ENCODE measurements at places on chromosomes 3 and 15.

DNA sequence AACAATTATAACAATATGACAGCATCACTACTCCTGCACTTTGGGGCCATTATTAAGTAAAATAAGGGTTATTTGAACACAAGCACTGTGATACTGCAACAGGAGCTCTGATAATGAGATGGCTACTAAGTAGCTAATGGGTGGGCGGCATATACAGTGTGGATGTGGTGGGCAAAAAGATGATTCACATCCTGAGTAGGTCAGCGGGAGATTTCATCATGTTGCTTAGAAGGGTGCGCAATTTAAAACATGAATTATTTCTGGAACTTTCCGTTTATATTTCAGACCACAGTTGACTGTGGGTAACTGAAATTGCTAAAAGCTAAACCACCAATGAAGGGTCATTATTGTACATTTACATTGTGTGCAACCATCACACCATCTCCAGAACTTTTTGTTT is 42.3 kb downstream of the FBXO22 start:
- no peak for DNase-seq

- no peak for DNase-seq
Measured at GRCh38 chr15:67870868-67871408, 31.1 kb upstream of the RNU6-1 start.

- DNase-seq: no peak
Measured at GRCh38 chr3:112579697-112580096, 17.9 kb downstream of the SLC35A5 start.

GRCh38 chr3:59695860-59696259 is 646.0 kb upstream of the CFAP20DC start:
- no peak for DNase-seq

- DNase-seq: no peak
Measured at GRCh38 chr3:36876181-36876936, 68.5 kb downstream of the TRANK1 start.

DNA sequence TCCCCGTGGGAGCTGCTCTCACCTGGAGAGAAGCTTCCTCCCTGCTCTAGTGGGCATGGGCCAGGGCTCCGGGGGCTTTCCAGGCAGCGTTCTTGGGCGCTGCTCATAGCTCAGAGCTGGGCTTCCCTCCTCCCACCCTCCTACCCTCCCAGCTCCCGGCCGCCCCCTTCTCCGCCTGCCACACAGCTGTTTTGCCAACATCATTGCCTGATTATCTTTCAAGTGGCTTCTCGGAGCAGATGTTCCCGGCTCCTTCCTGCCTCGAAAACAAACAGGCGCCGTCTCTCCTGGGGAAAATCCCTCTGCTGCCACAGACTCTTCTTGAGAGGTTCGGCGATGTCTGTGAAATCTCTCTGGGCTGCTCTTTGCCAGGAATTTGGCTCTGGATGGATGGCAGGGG is 195.6 kb downstream of the RPLP1 start:
- DNase-seq: peak; percentile 15

- no peak for DNase-seq
Measured at GRCh38 chr15:90624278-90624981, 92.7 kb upstream of the BLM start.

DNA sequence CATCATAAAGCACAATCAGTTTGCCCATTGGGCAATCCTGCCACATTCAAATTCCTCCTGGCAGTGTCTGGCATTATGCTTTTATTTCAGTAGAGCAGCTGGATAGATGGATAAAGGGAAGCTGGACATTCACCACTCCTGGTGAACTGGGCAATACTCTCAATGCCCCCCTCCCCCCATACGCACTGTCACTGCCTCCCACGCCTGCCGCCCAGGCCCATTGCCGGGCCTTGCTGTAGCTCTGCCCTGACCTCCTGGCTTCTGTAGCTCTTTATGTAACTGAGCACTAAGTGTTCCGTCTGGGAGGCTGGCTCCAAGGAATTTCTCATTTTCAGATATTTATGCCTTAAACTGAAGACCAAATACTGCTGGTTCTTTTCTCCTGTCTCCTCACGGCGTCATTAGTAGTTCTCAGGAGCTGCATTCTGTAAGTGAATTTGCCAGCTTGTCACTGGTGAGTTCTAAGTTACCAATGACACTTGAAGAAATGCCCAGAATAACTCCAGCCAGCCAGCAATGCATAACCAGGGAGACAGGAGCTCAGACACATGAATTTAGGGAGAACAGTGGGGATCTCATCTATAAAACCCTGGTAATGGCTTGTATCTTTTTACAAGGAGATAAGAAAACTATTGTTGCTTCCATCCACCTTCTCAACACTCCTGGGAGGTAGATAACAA is 25.5 kb upstream of the RASGRF1 start:
- no peak for DNase-seq

DNA sequence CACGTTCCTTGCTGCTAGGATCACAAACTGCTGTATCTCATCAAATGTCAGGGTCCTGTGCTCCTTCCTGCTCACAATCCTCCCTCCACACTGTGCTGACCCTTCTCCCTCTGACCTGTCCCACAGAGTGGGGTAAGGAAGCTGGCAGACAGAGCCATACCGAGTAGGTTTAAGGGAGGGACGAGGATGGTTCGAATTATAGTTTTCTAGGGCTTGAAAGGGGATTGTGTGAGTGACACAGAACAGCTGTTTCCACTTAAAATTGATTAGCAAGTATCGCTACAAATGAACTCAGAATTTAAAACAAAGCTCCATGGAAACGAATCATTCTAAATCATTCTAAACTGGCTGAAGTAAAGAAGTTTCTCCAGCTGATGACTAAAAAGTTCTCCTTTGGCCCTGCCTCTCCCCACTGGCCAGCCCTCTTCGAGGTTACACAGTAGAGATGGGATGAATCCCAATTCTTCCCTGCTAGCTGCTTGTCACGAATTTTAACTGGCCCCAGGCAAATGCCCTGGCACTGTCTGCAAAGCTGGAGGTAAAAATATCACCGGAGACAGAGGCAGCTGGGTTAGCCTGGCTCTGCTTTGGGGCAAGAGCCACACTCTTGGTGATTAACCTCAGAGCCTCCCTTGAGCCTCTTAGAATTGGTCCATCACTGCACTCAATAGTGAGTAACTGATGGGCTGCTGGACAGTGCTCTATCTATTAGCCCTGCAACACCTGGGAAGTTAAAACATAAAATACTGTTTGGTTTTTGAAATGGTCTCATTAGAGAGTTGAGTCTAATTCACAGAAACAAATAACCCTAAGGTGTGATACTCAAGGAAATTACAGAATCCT is 194.9 kb downstream of the CHST2 start:
- no peak for DNase-seq

- no peak for DNase-seq
Measured at GRCh38 chr3:151541178-151541577, 80.3 kb upstream of the IGSF10 start.

DNA sequence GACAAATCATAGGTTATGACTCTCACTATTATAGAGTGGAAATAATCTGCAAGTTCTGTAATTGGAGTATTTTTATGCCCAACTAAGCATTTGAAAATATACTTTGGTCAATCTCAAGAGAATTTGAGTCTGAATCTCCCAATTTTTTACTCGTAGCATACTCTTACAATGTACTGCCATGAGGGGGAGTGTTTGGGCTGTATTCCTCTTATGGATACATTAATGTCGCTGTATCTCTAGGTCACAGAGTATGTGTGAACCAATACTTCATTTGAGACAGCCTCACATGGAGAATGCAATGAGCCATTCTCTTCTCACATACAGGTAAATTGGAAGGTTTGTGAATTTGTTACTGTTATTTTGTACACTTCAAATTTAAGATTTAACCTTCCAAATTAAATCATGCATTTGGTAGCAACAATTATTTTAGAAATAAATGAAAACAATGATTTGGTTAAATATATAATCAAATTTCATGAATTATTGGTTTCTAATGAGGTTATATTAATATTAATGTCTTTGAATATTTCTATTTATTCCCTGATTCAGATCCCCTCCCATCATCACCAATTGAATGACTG is 5.5 kb upstream of the CD200 start:
- peak; percentile 84 for DNase-seq

- DNase-seq: no peak
Measured at GRCh38 chr3:177337541-177338331, 140.5 kb upstream of the TBL1XR1 start.

DNA sequence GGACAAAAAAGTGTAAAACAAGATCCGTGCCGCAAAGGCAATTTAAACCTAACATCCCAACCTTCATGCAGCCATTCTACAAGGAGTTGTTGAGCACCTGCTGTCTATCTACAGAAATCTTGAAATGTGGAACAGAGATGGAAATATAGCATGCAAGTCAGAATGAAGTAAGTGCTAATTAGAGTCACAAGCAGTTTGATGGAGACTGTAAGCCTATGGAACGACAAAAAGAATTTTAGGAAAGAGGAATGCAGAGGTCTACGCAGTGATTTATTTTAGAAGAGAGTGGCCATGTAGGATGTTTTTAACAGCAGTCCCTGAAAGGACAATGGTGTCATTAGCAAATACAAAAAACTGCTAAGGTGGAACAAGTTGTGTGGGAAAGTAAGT is 851 bp upstream of the DCBLD2 start:
- DNase-seq: no peak

DNA sequence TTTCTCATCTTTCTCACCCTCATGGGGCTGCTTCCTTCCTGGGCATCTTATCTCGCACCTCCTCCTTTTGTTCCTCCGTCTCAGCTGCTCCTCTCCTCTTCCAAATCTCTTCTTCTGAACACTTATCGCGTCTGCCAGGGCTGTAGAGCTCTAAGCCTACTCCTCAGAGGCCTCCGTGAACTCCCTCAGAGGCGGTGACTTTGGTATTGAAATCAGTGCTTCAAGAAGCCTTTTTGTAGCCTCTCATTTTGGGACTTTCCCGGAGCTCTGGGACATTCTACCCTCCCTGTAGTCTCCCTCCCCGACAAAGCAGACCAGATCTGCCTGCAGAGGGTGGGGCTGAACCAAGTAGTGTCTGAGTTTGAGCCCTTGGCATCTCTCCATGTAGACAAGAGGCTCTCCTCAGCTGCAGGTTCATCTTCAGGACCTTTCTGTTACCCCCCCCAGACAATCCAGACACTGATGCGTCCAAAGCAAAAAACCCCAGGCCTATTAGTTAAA is 17.5 kb upstream of the CPNE9 start:
- no peak for DNase-seq

- no peak for DNase-seq
Measured at GRCh38 chr15:67114846-67115585, 49.6 kb downstream of the SMAD3 start.

DNA sequence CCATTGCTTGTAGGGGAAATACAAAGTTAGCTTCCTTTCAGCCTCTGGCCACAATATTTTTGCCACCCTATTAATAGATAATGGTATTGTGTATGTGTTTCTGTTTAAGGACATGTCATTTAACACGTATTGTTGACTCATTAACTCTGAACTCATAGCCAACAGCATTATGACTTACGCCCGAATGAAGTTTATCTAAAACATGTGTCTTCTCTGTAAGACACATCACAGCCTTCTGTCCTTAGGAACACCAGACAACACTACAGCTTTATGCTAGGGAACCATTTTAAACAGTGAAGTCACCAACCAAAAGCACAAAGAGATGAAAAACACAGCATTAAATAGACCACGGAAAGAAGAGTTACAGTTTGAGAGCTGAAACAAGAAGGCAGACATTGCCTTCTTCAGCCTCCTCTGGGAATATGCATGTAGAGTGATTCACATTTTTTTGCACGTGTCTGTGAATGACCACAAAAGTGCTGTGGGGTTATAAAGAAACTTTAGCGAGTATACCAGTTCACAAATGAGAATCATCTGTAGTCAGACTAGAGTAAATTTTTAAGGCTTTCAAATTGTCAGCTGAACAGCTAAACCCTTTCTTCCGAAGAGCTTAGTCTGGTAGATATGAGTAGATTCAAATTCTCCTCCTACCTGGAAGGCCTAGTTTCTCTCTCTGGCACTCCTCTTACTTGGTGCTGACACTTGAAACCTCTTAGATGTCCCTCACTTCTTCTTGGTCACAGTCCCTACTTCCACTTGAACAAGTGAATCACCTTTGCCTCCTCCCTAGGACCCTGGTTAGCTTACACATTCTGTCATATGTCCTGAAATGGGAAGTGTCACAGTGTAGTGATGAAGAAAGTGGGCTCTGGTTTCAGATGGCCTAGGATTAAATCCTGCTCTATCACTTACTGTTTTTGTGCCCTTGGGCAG is 32.2 kb downstream of the MCTP2 start:
- no peak for DNase-seq

- no peak for DNase-seq
Measured at GRCh38 chr3:16912400-16913263, 27.9 kb downstream of the PLCL2 start.

- DNase-seq: no peak
Measured at GRCh38 chr3:127182848-127183714, 9.8 kb upstream of the PRR23E start.

DNA sequence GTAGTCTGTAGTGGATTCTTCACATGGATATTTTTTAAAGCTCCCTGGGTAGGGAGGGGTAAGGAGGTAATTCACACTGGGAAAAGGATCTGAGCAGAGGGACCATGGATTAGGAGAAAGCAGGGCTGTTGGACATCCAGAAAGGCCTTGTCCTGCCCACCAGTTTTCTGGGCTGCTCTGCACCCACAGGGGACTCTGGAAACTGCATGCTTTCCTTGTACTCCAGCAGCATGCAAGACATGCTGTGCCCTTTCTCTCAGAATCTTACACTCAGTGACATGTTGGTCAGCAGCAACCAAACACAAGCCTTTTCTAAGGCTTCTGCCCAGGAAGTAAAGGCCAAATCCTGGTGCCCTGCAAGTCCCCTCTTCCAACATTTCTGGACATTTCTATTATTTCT is 2.5 kb upstream of the FBN1 start:
- DNase-seq: peak; percentile 8

DNA sequence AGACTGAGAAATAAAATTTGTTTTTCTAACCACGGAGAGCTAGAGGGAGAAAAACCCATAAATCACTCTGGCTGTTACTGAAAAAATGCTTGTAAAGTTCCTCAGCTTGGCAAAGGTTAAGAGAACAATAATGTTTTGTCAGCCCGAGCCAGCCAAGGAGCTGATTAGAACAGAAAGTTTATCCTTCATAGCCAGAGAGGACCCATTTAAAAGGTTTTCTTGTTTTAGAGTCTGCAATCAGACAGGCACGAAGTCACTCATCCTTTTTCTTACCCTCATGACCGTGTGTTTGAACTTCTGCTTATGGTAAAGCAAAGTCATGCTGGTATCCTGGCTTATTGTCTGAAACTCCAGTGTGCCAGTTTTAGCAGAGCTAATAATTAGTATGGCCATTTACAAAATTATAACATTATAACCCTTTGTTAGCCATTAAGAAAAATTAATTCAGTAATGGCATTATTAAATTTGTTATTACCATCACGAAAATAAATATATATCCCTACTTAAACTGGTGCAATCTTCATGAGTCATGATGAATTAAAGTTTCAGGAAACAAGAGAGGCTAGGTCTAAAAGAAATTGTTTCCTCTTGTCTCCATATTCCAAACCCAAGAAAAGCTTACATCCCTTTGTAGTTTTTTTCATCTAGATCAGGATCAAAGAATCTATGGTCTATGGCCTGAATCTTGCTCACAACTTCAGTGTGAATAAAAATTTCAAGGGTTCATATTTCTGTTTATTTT is 13.5 kb upstream of the STXBP5L start:
- DNase-seq: no peak

- DNase-seq: no peak
Measured at GRCh38 chr3:67515778-67516177, 138.6 kb downstream of the SUCLG2 start.

GRCh38 chr3:197881970-197882338 is 68.0 kb upstream of the RPL35A start:
- DNase-seq: no peak

Measured in COR-L47 (cell line).